Fibroblast of skin of back (primary cell): ENCODE measurements at places on chromosomes 6 and 20.

DNA sequence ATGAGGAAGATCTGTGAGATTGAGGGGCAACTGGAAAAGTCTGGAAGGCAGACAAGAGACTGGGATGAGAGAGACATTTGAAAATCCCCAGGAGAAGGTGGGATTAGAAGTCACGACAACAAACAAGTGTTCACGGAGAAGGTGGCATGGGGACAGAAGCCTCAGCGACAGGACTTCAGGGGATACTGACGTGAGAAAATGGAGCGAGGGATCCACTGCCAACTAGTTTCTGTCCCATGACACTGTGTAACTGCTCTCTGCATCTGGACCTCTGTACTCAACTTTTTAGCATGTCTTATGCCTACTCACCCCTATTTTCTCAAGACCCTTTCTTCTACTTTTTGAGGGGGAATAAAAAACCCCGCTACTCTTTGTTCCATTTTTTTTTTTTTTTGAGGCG lies 18.3 kb upstream of the ZBTB2 start:
- no peak for DNase-seq

- DNase-seq, result no peak
These were observed 10.8 kb downstream of the NCOA5 start for GRCh38 chr20:46078954-46079353.

DNA sequence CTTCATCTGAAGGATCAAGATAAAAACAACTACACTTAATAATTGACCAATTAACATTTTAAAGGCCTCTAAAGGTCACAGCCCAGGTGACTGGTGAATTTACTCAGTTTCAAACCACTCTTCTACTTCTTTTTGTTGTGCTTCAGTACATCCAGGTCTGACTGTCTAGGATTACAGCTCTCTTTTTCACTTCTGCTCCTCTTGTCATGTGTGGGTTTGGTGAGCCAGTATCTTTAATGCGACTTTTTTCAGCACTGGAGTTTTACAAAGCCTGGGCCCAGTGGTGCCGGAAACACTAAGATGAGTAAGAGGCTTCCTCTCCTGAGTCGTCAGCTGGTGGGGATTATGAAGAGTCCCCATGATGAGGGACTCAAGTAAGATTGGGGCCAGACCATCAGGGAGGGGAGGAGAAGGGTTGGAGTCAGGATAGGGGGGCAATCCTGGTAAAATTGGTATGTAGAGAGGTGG lies 27.0 kb downstream of the HECA start:
- DNase-seq, result no peak

GRCh38 chr20:62595491-62595890 lies 46.8 kb upstream of the SLCO4A1 start:
- DNase-seq, result peak; percentile 41

- peak; percentile 25 for DNase-seq
These were observed 106.0 kb upstream of the CST7 start for GRCh38 chr20:24842918-24843715.

DNA sequence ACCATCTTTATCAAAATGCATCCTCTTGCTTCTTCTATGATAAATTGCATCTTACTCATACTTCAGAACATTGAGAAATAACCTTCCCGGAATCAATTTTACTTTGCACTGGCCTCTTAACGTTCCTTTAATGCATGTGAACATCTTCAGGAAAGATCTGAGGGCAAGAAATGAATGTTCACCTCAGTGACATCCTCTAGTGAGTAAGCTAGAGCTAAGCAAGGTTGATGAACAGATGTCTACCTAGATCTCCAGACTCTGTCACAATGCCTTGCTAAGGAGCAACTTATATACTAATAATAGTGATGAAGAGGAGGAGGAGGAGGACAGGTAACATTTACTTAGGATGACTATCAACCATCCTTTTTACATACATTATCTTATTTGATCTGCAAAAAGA lies 16.8 kb upstream of the HINT3 start:
- no peak for DNase-seq

DNA sequence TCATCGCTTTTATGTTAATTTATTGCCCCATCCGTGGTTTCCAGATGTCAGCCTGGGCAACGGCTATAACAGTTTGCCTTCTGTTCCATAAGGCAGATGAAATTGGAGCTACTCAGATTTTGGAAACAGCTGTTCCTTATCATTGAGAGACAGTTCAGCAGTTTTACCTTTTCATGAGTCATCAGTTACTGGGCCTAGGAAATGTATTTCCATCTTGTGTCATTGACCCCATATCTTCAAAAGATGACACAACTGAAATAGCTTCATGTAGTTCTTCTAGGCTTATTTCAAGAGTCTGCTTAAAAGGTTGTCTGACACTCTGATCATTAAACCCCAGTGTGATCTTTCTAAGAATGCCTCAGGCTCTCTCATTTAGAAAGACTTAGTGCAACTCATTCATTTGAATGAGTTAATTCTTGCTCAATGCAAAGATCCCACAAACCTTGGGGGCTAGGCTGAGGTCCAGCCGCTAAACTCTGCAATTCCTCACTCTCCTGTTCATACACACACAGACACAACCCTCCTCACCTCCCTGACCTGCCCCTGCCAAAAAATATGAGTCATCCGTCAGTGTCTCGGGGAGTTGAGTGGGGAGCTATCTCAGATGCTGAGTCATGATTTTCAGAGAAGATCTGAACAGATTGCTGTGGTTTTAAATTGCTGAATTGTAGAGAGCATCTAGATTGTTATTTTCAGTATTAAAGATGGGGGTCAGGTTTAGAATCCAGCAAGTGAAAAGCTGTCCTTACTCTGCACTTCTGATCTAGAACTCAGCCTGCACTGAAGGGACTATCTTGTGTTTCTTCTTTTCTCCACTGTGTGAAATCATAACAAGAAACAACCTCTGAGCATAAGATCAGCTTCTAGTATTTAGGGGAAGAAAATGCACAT lies 61.8 kb downstream of the RPP40 start:
- peak; percentile 94 for DNase-seq

DNA sequence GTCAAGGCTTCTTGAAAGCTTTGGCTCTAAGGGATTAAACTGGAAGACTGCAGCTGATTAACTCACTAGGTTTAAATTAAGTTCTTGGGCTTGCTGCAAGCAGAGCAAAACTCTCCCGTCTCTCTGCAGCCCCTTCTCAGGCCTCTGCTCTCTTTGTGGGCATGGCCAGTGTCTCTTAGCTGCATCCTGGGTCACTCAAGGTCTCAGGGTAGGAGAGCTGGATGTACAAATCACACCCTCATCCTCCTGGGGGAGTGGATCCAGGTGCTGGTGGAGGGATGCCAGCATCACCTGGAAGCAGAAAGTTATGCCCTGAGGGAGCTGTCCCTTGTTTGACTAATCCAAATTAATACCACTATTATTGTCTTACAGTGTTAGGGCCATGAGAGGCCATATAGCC lies 35.8 kb downstream of the GCM1 start:
- no peak for DNase-seq

DNA sequence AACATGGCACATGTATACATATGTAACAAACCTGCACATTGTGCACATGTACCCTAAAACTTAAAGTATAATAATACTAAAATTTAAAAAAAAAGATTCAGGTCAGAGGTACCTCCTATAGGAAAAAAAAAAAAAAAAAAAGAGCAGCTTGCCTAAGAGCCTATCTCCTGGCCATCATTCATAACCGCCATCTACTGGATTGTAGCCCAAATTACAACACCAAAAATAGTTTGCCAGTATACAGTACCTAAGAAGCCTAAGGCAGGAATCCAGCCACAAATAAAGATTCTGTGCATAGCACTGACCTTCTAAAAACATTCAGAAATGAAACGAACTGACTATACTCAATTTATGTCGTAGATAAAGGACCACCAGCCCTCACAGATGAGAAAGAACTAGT lies 438.4 kb upstream of the ADGRB3 start:
- DNase-seq, result peak; percentile 38

DNA sequence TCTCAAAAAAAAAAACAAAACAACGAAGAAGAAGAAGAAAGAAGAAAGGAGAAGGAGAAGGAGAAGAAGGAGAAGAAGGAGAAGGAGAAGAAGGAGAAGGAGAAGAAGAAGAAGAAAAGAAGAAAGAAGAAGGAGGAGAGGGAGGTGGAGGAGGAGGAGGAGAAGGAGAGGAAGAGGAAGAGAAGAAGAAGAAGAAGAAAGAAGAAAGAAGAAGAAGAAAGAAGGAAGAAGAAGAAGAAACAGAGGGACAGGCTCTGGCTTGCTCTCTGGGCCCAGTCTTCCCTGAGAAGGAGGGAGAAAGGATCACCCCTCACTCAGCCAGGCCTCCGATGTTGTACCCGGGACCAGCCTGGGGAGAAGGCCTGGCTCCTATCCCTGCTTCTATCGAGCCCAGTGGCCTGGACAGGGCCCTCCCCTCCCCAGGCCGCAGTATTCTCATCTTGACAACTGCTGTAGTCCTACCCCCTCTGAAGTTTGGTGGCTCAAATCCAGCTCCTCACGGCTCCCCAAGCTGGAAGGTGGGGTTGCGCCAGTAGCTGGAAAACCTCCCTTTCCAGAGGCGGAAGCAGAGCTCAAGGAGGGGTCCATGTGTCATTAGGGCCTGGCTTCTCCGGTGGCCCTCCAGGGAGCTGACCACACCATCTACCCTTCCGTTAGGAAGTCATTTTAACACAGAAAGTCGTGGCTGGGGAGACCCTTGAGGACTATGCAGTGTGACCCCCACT lies 18.9 kb downstream of the C6orf132 start:
- no peak for DNase-seq

GRCh38 chr6:66499851-66500250 lies 792.8 kb upstream of the EYS start:
- DNase-seq, result peak; percentile 44

- DNase-seq, result no peak
These were observed 181.1 kb upstream of the TENT5A start for GRCh38 chr6:81933608-81934051.

DNA sequence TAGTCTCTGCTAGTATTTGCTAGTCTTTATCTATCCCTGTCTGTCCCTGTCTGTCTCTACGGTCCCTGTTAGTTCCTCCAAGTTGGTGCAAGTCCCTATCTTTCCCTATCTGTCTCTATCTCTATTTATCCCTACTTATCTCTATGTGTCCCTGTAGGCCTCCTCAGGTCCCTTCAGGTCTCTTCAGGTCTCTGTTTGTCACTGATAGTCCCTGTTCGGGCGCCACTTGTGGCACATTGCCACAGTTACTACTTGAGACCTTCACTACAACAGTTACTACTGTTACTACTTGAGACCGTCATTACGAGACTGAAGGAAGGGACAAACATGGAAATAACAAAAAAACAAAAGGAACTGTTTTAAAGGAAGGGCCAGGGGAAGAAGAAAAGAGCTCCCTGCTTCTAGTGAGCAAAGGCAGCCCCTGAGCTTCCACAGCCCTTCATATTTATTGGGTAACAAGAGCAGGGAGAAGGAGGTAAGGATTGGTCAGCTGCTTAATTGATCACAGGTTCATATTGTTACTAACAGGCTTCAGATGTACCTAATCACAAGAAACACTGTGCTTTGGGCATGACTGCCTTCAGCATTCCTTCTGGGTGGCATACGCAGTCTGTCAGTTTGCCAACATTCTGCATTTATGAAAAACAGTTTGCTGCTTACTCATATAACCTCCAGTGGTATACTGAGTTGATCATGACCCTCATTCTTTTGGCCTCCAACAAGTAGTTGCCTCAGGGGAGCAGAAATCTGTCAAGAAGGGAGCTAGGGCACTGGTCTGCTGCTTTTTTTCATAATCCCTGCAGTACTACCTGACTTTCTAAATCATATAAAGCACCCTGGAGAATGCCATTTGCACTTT lies 8.4 kb downstream of the EPB41L2 start:
- DNase-seq, result no peak

DNA sequence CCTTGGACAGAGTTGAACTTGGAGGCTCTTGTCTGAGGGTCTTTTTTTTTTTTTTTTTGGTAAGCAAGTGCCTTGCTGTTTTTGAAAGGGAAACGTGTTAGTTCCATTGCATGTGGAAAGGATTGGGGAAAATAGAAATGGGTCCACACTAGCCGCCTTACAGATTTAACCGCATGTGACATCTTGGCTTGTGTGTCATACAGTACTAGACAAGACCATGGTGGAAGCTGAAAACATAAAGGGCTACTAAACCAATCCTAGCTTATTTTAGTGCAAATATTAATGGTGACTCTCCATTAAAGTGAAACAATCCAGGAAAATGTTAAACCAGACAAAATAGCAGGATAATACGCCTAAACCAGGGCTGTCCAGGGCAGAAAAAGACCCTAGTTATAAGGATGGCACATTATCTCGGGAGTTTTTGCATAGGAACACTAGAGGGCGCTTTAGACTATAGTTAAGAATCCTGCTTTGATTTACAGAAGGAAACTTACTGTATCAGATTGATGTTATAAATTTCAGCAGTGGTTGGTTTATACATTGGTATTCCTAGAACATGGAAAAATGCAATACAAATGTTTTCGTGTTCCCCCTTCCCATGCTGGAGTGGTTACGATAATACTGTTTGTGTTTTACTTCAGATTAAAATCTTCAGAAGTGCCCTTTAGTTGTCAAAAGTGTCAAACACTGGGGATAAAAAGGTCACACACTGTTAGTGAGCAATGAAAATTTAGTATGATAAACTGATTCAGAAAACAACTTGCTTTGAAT lies 59.8 kb upstream of the DEK start:
- DNase-seq, result peak; percentile 54

GRCh38 chr6:264626-265025 lies 27.7 kb upstream of the DUSP22 start:
- DNase-seq, result no peak
